Myocyte (in vitro differentiated cells): ENCODE measurements at places on chromosomes 7 and 10.

DNA sequence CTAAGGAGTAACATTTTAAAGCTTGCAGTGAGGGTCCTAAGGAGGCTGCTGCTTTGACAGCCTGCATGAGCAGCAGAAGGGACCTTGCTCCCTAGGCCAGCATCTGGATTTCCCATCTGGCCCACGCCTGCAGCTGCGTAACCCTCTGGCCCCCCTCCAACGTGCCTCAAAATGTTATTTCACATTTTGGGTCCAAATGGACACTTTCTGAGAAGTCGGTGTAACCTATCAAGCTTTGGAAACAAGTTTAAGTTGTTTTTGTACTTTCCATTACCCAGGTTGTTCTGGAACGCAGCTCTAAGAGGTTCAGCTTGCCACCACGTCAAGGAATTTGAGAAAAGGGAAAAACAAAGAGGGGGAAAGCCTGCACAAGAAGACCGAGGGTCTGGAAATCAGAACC is 338.3 kb downstream of the KCNMA1 start:
- DNase-seq, result no peak

GRCh38 chr10:5996696-5997095 is 19.4 kb upstream of the IL15RA start:
- no peak for DNase-seq

DNA sequence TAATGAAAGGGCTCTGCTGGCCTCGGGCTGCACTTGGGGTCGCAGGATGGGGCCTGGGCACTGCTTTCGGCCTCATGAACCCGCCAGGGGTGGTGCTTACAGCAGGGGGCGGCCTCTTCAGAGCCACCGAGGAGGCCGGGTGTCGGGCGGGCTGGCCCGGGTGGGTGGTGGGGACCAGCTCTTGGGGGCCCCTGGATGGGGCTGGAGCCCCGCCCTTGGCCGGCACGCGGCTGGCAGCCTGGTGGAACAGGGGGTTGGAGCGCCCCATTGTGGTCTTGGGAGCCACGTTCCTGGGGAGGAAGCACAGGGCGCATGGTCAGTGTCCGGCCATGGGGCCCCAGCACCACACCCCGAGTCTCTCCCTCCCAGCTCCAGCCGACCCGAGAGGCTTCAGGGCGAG is 8.8 kb downstream of the ADAM8 start:
- no peak for DNase-seq

DNA sequence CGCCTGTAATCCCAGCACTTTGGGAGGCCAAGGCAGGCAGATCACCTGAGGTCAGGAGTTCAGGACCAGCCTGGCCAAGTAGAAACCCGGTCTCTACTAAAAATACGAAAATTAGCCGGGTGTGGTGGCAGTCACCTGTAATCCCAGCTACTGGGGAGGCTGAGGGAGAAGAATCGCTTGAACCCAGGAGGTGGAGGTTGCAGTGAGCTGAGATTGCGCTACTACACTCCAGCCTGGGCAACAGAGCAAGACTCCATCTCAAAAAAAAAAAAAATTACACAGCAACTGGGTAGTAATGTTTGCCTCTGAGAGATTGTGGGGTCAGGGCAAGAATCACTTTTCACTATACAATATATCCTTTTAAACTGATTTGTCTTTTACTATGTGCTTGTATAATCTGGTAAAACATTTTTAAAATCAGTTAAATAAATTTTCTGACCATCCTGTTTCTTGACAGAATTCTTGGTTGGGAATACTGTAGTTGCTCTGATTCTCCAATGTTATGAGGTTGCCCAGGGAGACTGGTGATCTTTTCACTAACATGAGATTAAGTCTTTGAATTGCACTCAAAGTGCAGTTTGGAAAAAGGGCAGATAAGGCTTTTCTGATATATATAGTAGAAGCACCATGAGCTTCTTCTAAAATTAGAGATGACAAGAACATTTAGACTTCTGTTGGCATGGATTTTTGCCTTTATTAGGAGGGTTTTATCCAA is 1.5 kb downstream of the ENTPD7 start:
- DNase-seq, result peak; percentile 10

GRCh38 chr10:113053091-113053490 is 103.0 kb downstream of the TCF7L2 start:
- DNase-seq, result no peak

DNA sequence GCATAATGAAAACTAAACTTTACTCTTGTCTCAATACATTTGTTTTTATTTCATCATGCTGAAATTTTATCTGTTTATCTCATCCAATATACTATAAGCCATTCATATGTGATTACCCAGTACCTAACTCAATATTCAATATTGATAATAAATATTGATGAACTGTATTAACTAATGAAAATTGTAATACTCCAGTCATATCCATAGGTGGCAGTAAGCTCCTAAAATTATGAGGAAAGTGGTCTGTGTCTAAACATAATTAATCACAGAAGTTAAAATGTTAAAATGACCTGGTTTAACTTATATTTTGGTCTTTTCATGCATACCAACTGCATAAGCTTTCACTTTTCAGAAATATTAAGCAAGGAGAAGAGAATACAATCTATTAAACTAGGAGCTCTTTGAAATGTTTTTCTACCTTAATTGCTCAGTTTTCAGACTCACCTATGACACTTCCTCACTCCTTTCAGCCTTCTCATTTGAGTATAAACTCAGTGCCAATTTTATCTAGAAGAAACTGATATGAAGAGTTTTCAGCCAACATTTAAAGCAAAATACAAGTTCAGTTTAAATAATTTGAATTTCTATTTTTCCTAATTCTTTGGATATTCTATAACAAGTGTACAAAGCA is 30.5 kb upstream of the VWDE start:
- DNase-seq, result no peak

GRCh38 chr7:131400681-131401176 is 73.1 kb downstream of the MKLN1 start:
- DNase-seq, result no peak

DNA sequence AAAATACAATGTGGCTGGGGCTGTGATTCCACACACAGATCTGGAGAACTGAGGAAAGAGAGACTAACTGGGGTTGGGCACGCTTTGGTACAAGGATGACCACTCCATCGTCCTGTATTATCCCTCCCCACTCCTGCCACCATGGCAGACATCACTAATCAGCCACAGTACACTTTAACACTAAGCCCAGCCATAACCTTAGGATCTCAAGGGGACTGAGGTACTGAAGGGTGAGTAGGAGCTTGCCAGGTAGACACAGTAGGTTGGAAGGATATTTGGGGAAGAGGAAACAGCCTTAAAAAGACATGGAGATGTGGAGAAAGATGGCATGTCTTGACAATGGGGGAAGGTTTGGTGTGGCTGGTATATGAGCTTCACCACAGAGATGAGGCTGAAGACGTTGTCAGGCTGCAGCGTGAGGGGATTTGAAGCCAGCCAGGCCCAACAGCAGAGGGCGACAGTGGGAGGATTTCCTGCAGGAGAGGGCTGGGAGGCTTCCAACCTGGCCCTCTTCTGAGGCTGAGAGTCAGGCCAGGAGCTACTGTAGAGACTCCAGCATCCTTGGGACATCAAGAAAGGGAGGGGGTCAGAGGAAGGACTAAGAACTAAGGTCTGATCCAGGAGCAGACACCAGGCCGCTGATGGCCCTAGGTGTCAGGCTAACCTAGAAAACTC is 58.6 kb upstream of the COL13A1 start:
- no peak for DNase-seq
